Daoy (cell line): ENCODE measurements at places on chromosomes 1 and 21. TPM values are rescaled to one million over a fixed set of nuclear protein-coding genes. Genes with fewer than 3 reads are reported as not detected.

PADI2 gene
- total RNA-seq: 0.34 and 0.89 TPM in 2 replicates

DNA sequence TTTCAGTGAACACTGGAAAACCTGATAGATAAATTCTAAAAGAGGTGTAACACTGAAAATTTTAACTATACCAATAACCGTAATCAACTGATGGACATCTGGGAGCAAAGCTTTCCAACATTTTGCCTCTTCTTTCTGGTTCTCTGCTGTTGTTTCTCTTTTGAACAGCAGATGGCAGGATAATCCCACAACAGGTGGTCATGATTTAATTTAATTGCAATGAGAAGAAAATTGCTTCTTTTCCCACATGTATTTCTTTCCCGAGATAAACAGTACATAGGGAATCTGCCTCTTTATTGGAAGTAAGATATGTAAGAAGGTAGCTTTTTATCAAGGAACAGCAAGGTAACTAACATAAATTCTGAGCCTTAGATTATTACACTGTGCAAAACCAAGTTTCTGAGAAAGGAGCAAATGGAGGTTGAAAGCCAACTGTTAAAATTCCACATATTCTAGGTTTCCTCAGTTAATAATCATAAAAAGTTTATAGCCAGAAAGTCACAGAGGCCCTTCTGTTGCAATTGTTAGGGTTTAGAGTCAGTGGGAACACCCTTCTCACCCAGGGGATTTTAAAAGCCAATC is 72.9 kb downstream of the RPS6KA1 start:
- DNase-seq: peak; percentile 56

DNA sequence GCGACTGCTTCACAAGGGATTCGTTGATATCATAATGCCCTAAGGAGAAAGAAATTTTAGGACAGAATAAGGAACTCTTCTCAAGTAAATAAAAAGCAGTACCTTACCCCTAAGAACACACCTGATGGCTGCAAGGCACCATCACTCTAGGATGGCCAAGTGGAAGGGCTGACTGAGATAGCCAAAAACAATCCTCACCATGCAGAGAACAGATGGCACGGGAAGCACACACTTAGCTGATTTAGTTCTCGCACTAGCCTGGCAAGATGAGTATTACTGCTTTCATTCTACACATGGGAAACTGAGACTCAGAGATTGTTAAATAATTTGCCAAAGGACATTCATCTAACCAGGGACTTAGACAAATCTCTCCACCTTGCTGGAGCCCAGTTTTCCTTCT is 43.8 kb downstream of the STPG1 start:
- DNase-seq: no peak

- DNase-seq: peak; percentile 97
Observed at GRCh38 chr1:244273845-244274619, 177.7 kb downstream of the ADSS2 start.

LIPI gene
- not detected in 2 replicates for total RNA-seq

DNA sequence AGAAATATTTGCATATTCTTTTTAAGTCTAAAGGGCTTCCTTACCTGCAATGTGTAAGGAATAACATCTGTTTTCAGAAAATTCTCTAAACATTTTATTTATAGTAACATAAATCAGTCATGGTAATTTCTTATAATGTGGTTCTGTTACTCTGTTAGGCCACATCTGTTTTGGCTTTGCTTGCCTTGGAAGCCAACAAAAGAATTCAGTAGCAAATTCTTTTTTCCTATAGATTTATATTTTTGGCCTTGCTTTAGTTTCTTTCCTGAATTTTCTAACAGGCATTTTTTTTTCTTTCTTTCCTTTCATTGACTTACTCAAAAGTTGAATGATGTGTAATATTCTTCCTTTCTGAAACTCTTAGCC is 72.2 kb downstream of the OSBPL9 start:
- no peak for DNase-seq

DNA sequence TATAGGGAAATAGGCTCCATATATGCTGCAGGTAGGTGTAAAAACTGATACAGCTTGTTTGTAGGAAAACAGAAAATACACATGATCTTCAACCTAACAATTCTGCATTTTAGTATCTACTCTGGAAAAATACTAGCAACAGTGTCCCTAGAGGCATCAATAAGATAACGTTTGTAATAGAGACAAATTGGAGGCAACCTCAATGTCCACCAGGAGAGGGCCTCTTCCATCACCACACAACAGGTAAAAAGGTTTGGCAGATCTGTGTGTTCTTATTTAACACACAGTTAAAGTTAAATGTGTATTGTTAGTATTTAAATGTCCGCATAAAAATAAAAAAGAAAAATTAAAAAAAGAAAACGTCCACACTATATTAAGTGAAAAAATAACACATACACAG is 5.4 kb downstream of the EIF2D start:
- no peak for DNase-seq

- DNase-seq: no peak
Observed at GRCh38 chr1:168509875-168510791, 33.7 kb downstream of the XCL2 start.

CD1D gene
- total RNA-seq: 0.34 and 0.98 TPM in 2 replicates
